Neural crest cell (in vitro differentiated cells): ENCODE measurements at places on chromosomes 16 and 17. TPM values are rescaled to one million over a fixed set of nuclear protein-coding genes. Genes with fewer than 3 reads are reported as not detected.

TRAPPC2L gene
- total RNA-seq = 89.8 and 95.1 TPM in 2 replicates

DNA sequence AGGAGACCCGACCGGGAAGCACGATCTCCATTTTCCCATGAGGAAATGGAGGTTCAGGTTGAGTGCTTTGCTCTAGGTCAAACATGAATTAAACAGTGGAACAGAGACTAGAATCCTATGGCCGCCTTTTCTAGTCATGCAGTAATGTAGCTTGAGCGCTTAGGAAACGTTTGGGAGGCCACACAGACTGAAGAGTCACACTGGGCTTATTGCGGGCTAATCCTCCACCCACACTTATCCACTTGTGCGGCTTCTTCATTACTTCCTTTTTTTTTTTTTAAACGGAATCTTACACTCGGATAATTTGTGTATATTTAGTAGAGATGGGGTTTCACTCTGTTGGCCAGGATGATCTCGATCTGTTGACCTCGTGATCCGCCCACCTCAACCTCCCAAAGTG lies 26.0 kb downstream of the CACNG3 start:
- DNase-seq = no peak

- no peak for DNase-seq
These were observed 667 bp downstream of the OGFOD1 start for GRCh38 chr16:56451753-56452689.

- DNase-seq = no peak
These were observed 124.2 kb upstream of the SMURF2 start for GRCh38 chr17:64786337-64786736.

DNA sequence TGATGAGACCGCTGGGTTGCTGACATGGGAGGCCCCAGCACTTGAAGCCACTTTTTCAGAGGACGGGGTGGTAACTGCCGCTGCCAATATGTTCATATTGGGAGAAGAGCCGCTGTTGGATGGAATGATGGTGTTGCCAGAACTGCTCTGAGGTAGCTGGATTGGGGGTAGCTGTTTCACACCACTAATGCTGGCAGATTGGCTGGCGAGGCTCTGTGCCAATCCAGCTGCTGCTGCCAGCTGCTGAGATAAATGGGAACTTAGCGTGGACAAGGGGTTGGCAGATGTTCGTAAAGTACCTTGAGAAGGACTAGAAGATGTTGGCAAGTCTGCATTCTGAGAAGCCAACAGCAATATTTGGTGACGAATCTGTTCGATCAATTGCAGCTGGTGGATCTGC lies 10.0 kb downstream of the SALL1 start:
- no peak for DNase-seq

DNA sequence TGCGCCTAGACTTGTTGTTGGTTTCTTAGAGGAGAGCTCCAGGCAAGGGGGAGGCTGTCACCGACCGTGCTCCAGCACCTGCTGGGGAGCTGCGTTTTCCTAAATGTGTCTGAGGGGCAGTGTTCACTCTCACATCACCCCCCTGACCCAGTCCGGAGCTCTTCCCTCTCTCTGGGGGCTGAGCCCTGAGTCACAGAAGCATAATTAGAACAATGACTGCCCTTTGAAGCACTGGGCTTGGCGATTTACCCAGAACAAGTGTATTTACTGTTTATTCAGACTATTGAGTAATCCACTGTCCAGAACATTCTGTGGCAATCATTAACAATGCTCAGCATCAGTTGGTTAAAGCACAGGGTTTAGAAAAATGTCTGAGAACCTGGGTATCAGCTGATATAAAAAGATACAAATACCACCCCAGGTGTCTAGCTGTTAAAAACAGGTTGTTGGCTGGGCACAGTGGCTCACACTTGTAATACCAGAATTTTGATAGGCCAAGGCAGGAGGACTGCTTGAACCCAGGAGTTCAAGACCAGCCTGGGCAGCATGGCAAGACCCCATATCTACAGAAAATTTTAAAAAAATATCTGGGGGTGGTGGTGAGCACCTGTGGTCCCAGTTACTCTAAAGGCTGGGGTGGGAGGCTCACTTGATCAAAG lies 8.1 kb downstream of the CES4A start:
- DNase-seq = no peak

- DNase-seq = no peak
These were observed 9.9 kb downstream of the MLYCD start for GRCh38 chr16:83908798-83909197.

- DNase-seq = no peak
These were observed 3.0 kb upstream of the ZCCHC14 start for GRCh38 chr16:87495578-87496446.

DNA sequence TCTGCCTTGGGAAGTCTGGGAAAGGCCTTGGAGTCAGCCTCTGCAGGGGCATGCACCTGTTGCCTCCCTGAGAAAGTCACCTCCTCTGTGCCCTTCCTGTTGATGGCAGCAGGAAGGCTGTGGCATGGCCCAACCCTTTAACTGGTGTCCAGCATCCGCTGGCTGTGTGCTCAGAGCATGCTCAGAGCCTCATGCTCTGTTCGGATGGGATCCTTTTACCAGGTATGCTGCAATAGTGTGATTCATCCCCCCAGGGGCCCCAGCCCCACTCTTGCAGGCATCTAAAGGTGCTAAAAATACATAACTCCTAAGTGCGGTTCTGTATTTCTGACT lies 24.9 kb downstream of the KLHL36 start:
- DNase-seq = no peak

DNA sequence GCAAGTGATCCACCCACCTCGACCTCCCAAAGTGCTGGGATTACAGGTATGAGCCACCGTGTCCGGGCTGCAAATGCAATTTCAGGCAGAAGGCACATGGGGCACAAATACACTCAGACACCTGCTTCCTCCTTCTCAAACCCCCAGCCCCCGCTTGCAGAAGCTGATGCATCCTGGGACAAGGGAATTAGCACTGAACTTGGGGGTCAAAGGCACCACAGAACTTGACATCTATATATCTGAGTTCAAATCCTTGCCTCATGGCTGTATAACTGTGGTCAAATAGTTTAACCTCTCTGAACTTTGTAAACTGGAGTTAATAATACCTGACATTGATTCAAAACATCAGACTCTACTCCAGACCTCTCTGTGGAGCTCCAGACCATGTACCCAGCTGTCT lies 4.1 kb upstream of the ARL5C start:
- no peak for DNase-seq

DNA sequence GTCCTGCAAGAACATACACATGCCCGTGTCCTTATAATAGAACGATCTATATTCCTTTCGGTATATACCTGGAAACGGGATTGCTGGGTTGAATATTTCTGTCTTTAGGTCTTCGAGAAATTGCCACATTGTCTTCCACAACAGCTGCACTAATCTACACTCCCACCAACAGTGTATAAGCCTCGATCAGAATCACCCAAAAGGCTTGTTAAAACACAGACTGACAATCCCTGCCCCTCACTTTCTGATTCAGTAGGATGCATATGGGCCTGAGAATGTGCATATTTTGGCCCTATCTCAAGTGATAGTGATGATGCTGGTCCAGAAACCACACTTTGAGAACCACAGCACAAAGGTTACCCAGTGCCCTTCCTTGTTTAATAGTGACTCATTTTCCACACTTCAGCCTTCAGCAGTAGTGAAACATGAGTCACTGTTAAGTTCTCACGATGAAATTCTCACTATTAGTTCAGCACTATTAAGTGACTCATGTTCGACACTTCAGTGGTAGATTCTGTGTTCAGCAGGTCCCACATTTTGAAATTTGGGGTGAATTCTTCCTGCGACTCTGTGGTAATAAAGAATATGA lies 215.6 kb downstream of the GRIN2A start:
- no peak for DNase-seq

KCNG4 gene
- not detected in 2 replicates for total RNA-seq

DNA sequence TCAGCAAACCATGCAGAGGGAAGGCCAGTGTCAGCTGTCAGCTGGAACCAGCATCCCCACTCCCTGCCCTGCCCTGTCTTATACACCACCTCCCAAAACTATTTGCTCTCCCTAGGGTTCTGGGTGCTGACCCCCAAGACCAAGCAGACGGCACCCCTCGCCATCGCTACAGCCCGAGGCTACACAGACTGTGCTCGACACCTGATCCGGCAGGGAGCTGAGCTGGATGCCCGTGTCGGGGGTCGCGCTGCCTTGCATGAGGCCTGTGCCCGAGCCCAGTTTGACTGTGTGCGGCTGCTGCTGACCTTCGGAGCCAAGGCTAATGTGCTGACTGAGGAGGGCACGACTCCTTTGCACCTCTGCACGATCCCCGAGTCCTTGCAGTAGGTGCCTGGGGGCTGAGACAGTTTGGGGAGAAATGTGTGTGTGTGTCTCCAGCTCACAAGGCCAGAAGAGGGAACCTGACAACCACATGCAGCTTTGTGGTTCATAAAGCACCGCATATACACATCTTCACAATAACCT lies 1.5 kb downstream of the ASB16 start:
- DNase-seq = no peak

GRCh38 chr17:80717720-80718083 lies 173.1 kb downstream of the RPTOR start:
- no peak for DNase-seq

DNA sequence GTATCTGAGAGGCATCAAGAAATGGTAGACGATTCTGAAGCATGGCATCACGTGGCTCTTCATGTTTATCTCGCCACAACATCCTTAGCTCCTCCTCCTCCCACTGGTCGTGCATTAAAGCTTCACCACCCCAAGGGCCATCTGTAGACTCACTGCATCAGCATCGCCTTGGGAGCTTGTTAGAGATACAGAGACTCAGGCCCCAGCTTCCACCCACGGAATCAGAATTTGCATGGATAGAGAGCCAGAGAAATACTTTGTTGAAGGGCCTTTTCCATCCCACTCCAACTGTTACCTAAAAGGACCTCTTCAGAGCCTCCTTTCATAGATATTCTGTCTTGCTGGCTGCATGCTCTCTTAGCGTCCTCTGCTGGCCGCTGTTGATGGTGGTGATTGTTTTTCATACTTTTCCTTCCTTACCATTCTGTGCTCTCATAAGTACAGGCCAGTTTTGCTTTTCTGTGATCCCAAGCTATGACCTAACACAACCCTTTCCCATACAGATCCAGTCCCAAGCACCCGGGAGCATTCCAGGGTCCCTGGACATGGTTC lies 1049.4 kb upstream of the EEF2KMT start:
- DNase-seq = no peak

EVPLL gene
- not detected in 2 replicates for total RNA-seq

TBX6 gene
- 0.79 and 1.2 TPM in 2 replicates for total RNA-seq

GPR139 gene
- not detected in 2 replicates for total RNA-seq

CEP295NL gene
- 1.2 TPM in 2 replicates for total RNA-seq

DNA sequence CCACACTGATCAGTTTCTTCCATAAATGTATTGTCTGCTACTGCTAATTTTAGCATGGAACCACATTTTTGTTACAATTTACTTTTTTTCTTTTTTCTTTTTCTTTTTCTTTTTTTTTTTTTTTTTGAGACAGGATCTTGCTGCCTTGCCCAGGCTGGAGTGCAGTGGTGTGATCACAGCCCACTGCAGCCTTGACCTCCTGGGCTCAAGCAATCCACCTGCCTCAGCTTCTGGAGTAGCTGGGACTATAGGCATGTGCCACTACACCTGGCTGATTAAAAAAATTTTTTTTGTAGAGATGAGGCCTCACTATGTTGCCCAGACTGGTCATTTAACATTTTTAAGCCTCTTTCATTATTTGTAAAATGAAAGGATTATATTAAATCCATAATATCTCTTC lies 19.1 kb downstream of the ZPBP2 start:
- no peak for DNase-seq

MT1M gene
- total RNA-seq = not detected in 2 replicates

- DNase-seq = no peak
These were observed 2.7 kb downstream of the PLEKHH3 start for GRCh38 chr17:42673885-42674754.
